Effector CD4-positive, alpha-beta T cell (primary cell): ENCODE measurements at places on chromosomes 11 and 22.
A peak's percentile ranks its signal among the peaks of the same experiment; 100 is the strongest.

DNA sequence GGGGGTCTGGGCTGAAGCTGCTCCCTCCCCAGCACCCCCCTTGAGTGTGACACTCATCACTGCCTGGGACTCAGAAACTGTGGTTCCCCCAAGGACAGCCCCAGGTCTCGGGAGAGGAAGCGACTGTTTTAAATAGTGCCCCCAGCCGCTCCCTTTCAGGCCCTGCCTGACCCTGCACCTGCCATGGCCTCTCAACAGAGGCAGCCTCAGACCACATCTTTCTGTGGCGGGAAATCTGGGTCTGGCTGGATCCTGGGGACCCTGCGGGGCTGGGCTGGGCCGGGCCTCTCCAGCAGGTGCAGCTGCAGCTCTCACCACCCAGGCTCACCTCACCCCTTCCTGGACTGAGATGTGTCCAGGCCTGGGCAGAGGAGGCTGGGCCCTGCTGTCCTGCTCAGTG, 3.7 kb upstream of the IGLL1 start:
- DNase-seq, result no peak

- no peak for DNase-seq
Observed at GRCh38 chr11:111676878-111677585, 74.8 kb downstream of the SIK2 start.

DNA sequence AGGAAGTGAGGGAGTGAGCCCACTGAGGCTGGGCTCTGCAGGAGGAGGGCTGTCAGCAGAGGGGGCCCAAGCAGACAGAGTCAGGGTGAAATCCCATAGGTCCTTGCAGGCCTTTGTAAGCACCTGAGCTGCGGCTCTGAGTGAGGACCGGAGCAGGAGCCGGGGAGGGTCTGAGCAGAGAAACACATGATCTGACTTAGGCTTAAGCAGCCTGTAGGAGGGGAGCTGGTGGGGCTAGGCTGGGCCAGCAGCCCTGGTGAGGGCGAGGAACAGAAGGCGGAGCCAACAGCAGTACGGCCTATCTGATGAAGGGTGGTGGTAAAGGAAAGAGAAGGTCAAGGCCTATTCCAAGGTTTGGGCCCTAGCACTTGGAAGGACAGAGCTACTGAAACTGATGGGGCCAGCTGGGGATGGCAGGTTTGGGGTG, 26.9 kb upstream of the CBX7 start:
- DNase-seq, result no peak

- no peak for DNase-seq
Observed at GRCh38 chr11:60777572-60777971, 7.6 kb upstream of the MS4A10 start.

GRCh38 chr22:24335496-24335895, 64.9 kb downstream of the SPECC1L start:
- no peak for DNase-seq

DNA sequence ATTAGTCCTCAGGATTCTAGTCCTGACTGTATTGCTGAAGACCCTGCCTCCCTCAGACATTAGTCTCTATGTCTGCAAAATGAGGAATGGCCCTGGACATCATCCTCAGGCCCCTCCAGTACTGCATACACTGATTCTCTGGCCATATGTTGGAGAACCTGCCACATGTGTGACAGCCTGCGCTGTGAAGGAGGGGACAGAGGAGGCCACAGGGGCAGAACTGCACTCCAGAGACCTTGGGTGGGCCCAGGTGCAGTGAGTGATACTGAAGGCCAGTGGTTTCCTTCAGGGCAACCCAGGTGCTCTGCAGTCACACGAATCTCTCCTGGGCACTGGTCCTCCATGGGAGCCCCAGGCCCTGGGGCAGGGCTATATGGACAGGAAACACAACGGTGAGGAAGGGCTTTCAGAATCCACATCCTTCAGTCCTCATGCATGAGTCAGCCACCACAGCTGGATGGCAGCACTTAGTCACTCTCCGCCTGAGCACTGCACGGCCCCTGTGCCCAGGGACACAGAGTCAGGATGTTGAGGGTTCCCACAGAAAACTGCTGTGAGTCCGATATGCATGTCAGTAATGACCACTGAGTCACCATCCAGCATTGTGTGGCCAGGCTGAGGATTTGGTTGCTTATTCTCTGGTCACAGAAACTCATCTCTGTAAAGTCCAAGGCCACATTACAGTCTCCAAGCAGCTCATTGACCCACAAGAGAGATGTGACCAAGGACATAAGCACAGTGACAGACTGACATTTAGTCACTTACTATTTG, 39.7 kb downstream of the ME3 start:
- DNase-seq, result no peak

DNA sequence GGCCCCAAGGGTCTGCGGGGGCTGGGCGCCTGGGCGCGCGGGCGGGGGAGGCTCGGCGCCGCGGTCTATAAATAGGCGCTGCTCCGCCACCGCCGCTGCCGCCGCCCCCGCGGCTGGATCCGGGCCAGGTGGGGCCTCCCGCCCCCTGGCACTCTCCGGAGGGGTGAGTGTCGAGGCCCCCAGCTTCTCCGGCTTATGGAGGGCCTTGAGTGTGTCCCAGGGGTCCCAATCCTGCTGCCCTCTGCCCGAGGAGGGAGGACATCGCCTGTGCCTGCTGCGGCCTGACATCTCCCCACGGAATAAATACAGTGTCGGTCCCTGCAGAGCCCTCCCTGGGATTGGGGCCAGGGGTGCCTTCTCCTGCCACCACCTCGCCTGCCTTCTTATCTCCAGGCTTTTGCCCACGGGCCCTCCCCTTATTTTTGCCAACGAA, 4.3 kb upstream of the GP1BB start:
- no peak for DNase-seq

GRCh38 chr22:17348464-17349103, 20.7 kb upstream of the CECR2 start:
- no peak for DNase-seq

GRCh38 chr11:130689222-130689908, 226.9 kb downstream of the SNX19 start:
- no peak for DNase-seq

- no peak for DNase-seq
Observed at GRCh38 chr11:76206077-76206326, 300 bp downstream of the WNT11 start.

DNA sequence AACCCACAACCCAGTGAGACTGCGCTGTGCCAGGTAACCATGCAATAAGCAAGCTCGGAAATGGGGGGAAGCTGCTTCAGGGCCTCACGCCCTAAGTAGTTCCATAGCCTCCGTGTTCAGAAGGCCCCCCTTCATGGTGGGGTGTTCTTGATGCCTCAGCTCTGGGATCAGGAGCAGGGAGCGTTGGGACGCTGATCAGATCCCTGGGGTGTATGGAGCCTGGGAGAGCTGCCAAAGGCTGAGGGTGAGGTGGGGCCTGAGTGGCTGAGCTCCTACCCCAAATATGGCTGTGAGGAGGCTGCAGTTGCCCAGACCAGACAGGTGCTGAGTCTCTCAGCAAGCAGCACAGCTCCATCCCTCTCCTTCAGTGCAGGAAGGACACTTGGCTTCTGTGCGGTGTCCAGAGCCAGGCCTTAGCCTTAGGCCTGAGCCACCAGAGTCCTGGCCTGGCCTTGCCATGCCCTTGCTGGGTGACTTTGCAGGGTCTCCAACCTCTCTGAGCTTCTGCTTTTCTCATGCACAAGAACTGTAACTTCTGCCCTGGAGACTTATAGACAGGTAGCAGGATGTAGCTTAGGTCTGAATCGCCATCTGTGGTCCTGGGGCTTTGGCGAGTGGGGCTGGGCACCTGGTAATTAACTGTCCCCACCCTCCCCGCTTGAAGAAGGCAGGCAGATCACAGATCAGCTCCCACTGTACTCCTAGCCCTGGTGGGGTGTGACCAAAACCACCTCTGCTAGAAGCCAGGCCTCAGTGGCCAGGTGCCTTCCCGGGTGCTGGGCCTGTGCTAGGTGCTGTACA, 5.3 kb downstream of the MMP11 start:
- DNase-seq, result no peak

- DNase-seq, result no peak
Observed at GRCh38 chr11:13287036-13287435, 9.4 kb downstream of the BMAL1 start.

- DNase-seq, result peak; percentile 16
Observed at GRCh38 chr22:46044621-46045458, 67.9 kb upstream of the WNT7B start.

DNA sequence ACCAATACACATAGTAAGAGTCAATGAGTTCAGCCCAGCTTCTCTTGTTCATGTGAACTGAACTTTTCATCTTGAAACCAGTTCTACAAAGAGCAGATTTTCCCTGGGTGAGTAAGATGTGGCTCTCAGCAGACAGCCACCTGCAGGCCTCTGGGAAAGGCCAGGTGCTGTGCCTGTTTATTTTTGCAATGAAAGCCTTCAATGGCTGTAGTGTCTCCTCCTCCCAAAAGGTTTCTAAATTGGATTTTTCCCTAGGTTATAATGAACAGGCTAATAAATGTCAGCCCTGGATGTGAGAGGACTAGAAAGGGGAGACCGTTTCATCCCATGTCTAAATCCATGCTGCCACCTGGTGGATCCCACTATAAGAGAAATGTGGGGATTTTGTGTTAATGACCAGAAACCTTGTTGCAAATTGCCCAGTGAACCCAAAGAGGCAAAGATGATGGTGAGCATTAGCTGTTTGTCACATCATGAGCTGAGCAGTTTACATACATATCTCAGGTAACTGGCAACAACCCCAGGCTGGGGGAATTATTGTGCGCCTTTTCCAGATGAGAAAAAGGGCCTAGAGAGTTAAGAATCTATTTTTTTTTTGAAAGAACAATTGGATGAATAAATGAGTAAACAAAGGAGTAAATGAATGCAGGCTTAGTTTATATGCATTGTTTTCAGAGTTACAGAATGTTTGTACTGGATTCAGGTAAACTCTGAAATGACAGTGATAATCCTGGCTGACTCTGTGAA, 12.7 kb downstream of the C11orf91 start:
- no peak for DNase-seq

GRCh38 chr11:112889446-112889845, 71.8 kb upstream of the NCAM1 start:
- DNase-seq, result no peak

DNA sequence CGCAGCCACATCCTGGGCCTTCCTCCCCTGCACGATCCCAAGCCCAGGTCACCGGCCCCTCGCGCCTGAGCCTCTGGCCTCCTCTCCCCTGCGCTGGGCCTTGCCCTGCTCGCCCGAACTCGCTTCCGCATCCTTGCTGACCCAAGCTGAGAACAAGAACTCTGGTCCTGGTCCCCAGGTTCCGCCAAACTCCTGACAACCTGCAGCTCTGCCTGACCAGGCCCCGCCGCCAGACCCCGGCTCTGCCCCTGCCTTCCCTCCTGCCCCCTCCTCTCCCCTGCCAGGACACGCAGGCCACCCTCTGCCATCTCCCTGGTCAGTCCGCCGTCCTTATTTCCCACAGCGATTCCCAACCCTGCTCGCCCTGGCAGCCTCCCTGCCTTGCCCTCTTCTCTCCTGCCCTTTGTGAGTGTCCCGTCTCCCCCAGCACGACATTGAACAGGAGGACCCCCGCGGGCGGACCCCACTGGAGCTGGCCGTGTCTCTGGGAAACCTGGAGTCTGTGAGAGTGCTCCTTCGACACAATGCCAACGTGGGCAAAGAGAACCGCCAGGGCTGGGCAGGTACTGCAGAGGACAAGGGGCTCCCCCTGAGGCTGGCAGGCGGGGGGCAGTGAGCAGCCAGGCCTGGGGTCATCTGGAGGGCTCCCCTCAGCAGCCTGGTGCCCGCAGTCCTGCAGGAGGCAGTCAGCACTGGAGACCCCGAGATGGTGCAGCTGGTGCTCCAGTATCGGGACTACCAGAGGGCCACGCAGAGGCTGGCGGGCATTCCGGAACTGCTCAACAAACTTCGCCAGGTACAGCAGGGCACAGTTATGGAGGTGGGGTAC, 762 bp downstream of the ANKRD13D start:
- DNase-seq, result no peak

- DNase-seq, result no peak
Observed at GRCh38 chr22:42174062-42174461, 43.5 kb upstream of the CYP2D6 start.

- no peak for DNase-seq
Observed at GRCh38 chr11:104836691-104837090, 61.6 kb downstream of the CASP12 start.

DNA sequence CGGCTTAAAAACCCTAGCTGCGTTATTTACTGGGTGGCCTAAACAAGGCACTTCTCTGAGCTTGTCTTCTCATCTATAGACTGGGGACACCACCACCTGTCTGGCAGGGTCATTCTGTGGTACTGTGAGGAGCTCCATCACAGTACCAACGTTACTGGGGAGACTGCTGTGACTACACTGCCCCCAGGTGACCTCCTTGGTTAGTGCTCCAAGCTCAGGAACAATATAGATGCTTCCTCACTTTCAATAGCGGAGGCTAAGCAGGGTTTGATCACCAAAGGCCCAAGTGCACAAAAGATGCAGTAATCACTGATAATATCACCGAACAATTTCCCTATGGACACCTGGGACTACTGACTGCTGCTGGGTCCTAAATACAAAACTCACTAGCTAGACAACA, 18.8 kb downstream of the PRPF19 start:
- no peak for DNase-seq

DNA sequence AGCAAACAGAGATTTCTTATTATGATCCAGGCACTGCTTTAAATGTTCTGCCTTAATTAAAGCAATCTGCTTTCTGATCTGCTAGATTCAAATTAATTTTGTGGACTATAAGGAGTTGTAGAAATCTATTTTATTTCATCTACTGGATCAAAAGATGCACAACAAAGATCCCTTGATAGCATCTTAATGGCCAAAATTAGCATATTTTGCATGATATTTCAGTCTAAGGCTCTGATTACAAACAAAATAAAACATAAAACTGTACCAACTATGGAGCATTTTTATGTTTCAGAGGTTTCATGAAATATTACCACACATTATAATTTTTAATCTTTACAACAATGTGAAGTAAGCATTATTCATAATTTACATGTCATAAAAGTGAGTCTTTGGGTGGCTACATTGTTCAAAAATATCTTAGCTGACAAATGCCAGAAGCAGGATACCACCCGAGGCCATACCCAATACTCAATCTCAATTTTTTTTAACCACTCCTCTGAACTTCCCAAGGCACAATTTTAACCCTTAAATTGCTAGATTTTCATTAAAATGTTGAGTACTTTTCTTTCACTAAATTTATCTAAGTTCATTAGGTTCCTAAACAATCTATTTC, 929.5 kb downstream of the KCNA4 start:
- no peak for DNase-seq

GRCh38 chr22:21834869-21835268, 32.6 kb downstream of the MAPK1 start:
- DNase-seq, result no peak

DNA sequence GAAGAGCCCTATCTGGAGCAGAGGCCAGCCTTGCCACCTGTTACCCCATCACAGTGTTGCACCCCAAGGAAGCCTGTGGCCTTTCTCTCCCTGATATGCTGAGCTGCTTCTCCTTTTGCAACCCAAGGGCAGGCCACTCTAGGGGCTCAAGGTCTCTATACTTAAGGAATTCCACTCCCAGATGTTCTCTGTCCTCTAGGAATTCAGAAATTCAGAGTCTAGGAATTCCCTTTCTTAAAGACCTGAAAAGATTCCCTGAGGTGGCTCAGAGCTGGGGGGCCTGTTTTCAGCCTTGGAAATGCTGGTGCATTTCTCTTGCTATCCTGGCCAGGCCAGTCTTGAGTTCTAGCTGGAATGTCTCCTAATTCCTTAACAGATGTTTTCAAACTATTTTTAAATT, 68.0 kb upstream of the OLFML1 start:
- DNase-seq, result no peak
